Muscle of arm (tissue), 14 donors: ENCODE measurements at places on chromosomes 1 and 21.

GRCh38 chr1:184176058-184176457 lies 124.5 kb downstream of the TSEN15 start:
- no peak for DNase-seq

DNA sequence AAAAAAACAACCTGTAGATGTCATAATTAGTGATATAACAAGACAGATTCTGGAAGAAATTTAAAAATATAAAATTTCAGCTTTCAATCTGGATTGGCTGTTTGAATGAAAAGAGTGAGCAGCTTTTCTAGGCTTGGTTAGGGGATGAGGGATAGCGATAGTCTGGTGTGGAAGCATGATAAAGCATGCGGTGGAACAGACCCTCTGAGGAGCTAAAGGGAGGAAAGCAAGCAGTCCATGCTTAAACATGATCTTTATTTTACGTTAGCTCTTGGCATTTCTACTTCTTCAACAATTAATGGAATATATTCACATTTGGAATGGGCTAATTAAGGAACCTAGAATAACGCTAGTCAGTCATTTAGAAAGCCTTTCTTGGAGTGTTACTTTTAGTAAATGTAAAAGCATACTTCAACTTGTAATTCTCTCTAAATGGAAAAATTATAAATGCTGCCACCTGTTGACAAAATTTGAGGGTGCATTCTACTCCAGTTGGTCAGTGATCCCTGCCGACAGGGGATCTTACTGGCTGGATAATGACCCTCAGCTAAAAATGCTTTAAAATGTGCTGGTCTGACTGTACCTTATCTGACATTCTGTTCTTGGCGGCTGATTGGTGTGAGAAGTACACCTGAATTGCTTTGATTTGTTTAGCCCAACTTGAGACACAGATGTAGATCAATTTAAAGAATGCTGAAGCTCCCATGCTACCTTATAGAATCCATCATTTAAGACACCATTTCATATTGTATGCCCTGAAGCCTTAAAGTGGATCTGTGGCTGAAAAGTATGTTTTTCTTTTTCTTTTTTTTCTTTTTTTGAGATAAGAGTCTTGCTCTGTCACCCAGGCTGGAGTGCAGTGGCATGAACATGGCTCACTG lies 61.2 kb downstream of the AK4 start:
- peak; percentile 75 for DNase-seq

DNA sequence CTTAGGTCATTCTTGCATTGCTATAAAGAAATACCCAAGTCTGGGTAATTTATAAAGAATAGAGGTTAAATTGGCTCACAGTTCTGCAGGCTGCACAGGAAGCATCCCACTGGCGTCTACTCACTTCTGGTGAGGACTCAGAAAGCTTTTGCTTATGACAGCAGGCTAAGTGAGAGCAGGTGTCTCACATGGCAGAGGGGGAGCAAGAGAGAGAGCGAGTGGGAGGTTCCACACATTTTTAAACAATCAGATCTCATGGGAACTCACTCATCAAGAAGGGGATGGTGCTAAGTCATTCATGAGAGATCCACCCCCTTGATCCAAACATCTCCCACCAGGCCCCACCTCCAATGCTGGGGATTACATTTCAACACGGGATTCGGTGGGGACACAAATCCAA lies 13.6 kb upstream of the RGS4 start:
- no peak for DNase-seq

- no peak for DNase-seq
Measured at GRCh38 chr1:7369866-7370265, 401.2 kb upstream of the VAMP3 start.

DNA sequence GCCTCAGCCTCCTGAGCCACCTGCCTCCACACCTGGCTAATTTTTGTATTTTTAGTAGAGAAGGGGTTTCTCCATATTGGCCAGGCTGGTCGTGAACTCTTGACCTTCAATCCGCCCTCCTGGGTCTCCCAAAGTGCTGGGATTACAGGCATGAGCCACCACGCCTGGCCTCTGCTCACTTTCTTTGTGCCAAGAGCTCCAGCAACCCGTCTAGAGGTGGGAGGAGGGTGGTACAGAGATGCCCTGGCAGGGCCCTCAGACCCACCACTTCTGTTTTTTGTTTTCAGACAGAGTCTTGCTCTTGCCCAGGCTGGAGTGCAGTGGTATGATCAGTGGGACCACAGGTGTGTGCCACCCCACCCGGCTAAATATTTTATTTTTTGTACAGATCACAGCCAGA lies 6.9 kb upstream of the SYNC start:
- DNase-seq = no peak

DNA sequence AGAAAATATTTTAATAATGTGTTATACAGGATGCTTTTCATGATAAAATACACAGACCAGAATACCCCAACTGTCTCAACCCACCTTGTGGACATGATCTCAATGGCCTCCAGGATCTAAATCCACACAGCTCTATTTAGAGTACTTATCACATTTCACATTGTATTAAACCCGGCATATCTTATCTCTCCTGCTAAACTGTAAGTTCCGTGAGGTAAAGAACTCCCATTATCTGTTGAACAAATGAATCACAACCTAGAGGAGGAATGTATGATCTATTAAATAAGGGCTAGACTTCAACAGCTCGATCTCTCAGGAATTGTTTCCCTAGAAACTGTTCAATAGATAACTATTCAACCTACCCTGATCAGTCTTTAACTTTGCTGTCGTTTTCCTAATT lies 6.9 kb downstream of the ETV3 start:
- no peak for DNase-seq

DNA sequence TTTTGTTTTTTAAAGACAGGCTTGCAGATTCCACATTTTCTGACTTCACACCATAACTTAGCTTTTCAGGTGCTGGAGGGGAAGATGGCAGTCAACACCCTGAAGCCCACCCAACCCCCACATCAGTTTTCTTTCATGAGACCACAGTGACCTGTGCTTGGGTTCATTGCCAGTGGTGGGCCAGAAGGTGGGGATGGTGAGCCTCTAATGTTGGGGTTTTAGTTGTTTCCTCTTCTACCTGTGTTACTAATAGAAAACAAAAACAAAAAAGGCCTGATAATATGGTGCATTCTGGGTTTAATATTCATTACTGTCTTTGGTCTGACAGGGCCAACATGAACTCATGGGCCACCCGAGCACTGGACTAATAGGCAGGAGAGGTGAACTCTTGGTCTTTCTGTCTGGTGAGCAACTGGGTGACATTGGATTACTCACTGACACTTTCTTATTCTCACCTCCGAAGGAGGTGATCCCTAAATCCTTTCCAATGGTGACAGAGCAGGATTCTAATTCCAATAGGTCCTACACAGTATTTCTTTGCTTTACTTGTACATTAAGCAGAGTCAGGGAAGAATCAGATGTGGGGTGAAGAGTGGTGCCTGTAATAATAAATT lies 132.8 kb downstream of the CLIC6 start:
- no peak for DNase-seq

DNA sequence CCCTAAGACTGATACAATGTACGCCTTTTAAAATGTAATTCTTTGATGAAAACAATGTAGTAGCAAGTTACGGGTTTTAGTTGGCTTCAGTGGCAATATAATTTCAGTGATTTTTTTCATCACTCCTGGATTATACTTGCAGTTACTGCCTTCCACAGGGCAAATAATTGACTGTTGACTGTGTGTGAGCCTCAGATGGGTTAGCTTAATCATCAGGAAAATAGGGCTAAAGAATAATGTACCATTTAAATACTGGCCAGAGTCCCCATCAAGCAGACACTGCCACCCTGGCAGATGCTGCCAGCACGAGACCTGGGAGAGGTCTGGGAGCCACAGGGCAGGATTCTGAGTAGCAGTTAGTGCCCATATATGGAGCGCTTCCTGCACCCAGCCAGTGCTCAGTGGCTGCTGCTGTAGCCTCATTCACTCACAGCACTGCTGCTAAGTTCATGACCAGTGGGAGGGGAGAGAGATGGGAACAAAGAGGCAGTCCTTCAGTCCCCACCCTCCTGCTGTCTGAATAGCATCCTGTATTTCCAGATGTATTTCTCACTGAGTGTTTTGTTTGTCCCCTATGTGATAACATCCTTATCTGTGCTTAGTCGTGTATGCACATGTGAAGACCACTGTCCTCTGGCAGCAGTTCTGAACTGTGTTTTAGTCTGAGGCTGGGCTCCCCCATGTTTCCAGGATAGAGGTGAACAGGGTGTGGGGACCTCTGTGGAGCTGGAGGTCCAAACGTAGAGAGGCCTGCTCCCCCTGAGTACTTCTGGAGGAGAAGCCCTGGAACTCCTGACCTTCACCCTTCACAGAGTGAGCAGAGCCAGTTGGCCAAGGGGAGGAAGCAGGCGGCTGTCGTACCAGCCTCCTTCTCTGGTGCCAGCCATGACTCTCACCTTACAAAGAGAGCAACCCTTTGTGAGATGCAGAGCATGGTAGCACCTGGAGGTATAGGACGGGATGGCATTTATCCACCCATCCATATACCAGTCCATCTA lies 80.4 kb downstream of the ADARB1 start:
- no peak for DNase-seq

- peak; percentile 19 for DNase-seq
Measured at GRCh38 chr1:232657426-232658005, 27.6 kb upstream of the SIPA1L2 start.

DNA sequence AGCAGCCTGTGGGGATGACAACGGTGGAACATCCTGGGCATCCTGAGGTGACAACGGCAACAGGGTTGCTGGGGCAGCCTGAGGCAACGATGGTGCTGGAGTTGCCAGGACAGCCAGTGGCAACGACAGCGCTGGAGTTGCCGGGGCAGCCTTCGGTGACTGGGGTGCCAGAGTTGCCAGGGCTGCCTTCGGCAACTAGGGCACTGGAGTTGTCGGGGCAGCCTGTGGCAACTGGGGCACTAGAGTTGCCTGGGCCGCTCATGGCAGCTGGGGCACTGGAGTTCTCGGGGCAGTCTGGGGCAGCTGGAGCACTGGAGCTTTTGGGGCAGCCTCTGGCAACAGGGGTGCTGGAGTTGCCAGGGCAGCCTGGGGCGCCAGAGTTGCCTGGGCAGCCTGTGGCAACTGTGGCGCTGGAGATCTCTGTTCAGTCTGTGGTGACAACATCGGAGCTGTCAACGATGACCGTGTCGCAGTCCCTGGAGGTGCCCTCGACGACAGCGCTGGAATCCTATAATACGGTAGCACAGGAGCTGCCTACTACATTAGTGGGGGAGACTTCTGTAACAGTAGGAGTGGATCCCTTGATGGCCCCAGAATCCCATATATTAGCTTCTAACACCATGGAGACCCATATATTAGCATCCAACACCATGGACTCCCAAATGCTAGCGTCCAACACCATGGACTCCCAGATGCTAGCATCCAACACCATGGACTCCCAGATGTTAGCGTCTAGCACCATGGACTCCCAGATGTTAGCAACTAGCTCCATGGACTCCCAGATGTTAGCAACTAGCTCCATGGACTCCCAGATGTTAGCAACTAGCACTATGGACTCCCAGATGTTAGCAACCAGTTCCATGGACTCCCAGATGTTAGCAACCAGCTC lies 8.2 kb downstream of the SON start:
- DNase-seq = no peak

DNA sequence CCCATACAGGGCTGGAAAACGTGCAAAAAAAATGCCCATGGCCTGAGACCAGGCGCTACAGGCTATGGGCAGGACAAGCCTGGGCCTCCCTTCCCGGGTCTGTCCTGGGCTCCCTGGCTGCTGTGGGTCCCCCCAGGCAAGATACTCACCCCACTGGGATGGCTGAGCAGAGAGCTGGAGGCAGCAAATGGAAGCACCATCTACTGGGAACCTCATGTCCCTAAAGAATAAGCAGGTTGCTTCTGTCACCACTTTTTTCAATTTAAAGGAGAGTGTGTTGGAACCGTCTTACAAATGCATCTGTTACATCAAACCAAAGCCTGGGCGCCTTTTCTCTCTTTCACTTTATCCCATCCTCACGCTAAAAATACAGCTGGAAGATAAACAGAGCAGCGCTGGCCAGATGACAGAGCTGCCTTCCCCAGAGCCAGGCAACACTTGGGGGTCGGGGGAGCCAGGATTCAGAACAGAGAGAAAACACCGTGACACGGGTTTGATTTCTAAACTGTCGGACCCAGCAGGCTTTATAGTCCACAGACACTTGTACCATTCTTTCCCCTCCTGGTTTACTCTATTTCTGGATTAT lies 262.1 kb upstream of the VAMP3 start:
- DNase-seq = no peak
